Stimulated activated CD4-positive, alpha-beta T cell treated with anti-CD3 and anti-CD28 coated beads, Interleukin-12 subunit alpha, Interleukin-12 subunit beta, amount 100 ng/mL, for 24 hours (primary cell): ENCODE measurements at places on chromosomes 4 and X.

GRCh38 chrX:77900688-77901087 lies 1.4 kb downstream of the COX7B start:
- no peak for DNase-seq

GRCh38 chrX:22536746-22537304 lies 264.1 kb downstream of the CBLL2 start:
- DNase-seq, result no peak

- no peak for DNase-seq
These were observed 40.0 kb downstream of the CRLF2 start for GRCh38 chrX:1172496-1172895.

DNA sequence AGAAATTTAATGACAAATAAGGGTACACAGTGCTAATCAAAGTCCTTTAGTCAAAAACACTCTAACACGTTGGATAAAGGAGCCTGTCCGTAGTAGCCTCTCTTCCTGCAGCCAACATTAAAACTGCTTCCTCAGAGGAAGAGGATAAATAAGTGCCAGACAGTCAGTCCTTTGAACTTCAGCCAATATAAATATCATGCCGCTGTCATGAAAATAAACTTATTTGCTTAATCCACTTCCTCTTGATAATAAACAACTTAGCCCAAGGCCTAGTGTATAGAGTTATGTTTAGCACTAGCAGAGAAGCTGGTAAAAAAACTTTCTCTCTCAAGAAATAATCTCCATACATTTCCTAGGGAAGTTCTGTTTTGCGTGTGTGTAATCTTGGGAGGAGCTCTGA lies 196.7 kb downstream of the HS3ST1 start:
- DNase-seq, result no peak

DNA sequence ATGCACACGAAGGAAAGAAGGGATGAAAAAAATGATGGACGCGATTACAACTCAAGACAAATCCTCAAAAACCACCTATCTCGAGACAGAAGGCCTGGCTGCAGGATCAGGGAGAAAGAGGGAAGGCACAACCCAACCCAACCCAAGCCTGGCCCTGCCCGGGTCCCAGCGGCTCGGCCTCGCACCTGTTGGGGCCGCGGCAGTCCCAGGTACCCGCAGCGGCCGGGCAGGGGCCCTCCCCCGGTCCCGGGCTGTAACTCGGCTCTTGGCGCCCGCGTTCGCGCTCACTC lies 464 bp downstream of the RASGEF1B start:
- DNase-seq, result no peak

GRCh38 chr4:150315691-150316090 lies 237.4 kb downstream of the DCLK2 start:
- DNase-seq, result no peak

DNA sequence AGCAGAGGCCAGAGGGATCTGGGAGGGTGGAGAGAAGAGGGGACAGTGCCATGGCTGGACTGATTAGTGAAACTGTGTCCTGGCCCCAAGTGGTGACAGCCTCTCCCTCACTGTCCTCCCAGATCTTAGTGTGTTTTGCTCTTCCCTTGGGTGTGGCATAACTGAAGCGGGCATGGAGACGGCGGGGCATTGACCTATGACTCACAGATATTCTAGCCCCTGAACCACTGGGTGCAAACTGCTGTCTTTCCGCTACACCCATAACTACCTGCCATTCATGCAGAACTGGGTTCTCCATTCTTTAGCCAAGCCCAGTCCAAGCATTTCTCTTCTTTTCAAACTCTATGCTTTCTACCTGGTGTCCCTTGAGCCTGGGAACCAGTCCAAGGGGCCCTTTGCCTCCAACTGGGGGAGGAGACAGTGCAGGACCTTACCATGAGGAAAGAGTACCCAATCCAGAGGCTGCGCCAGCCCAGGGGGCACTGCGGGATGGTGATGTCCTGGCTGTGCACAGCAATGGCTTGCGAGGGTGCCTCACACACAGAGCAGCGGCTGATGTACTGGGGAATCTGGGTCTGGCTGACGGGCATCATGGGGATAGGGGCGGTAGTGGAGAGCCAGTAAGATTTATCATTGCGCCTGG lies 67.6 kb downstream of the ATG4A start:
- DNase-seq, result no peak
